ENCODE measurements at places on chromosomes 11 and 22.

- no peak overlapping the region for H3K27ac ChIP-seq
- no peak overlapping the region for H3K4me3 ChIP-seq
- H3K36me3 ChIP-seq = no peaks in the 10 kb centered on the region
- no peak for DNase-seq
- H3K27me3 ChIP-seq = peaks cover 1% of the 10 kb centered on the region
These were observed 110.3 kb upstream of the PITPNB start for GRCh38 chr22:28029201-28029948.

DNA sequence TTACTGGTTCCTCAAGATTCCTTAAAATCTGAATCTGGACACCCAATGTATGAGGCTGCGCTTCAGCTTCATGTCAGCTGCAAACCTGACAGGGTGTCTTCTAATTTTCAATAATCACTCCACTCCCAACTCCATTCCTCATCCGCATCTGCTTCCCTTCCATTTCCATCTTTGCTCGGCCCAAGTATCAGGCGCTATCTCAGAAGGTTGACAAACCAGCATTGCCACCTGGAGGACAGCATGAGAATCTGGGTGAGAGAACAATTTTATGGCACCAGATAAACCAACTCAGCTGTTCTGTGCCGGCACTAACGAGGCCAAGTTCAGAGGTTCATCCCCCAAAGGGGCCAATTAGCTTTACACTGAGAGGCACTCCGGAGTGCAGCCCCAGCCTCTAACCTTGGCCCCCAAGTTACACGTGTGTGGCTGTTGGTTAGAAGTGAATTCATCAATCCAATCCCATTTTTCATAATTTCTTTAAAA lies 79.1 kb upstream of the LMO2 start:
- H3K27ac ChIP-seq = no peak overlapping the region
- no peak overlapping the region for H3K4me3 ChIP-seq
- peaks cover 12% of the 10 kb centered on the region for H3K4me1 ChIP-seq
- H3K36me3 ChIP-seq = no peaks in the 10 kb centered on the region
- DNase-seq = peak; percentile 41

DNA sequence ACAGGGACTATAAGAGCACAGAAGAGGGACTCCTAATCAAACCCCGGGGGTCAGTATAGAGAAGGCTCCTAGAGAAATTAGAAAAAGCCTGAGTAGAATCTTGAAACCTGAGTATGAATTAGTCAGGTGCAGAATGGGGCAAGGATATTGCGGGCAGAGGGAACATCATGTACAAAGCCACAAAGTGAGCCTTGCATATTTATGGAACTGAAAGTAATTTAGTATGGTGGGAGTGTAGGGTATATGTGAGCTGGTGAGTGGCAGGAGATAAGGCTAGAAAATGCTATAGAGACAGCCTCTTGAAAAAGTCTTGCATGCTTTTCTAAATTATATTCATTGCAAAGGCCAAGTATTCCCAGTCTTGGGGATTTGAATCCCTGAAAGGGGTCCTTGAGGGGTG lies 93.7 kb downstream of the STIM1 start:
- H3K27ac ChIP-seq = no peak overlapping the region
- H3K36me3 ChIP-seq = peaks cover 11% of the 10 kb centered on the region
- peak; percentile 17 for DNase-seq
- peaks cover 92% of the 10 kb centered on the region for H3K4me1 ChIP-seq
- H3K4me3 ChIP-seq = no peak overlapping the region
- no peaks in the 10 kb centered on the region for H3K27me3 ChIP-seq

DNA sequence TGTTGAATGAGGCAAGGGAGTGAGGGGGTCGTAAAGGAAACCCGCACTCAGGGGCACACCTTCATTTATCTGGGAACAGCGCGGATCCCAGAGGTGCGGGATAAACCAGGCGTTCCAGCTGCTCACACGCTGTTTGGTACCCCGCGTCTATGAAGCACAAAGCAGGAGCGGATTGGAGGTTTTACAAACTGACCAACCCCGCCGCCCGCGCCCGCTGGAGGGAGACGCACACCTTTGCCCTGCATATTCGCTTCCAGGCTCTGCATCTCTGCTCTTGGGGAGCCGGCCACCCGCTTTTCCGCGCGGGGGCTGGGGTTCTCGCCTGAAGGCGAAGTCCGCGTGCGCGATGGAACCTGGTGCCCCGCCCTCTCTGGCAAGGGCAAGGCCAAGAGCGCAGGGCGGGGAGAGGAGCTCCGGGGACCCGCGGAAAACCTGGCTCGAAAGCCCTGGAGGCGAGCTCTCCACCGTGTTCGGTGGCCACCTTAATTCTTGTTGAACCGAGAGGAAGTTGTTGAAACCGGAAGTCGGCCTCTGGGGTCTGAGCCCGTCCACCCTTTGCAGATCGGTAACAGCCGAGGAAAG lies 6.8 kb upstream of the ALX4 start:
- DNase-seq = no peak
- peak overlapping the region; percentile 39 for H3K4me3 ChIP-seq
- peaks cover 87% of the 10 kb centered on the region for H3K27me3 ChIP-seq
- peaks cover 19% of the 10 kb centered on the region for H3K4me1 ChIP-seq
- no peaks in the 10 kb centered on the region for H3K36me3 ChIP-seq
- no peak overlapping the region for H3K27ac ChIP-seq

DNA sequence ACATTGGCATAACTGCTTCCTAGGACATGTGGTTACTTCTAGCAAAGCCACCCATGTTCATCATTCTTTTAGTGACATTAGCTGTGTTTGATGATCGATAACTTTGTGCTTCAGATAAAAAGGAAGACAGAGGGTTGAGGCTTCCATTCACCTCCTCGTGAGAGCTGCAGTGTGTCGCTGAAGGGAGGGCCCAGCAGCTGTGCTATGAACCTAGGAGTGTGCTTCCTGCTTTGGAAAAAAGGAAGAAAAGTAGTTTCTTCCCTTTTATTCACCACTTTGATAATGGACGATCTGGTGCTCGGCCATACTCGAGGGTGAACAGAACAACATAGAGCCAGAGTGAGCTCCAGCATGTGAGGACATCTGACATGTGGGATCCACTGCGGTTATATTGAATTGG lies 6.1 kb upstream of the RFPL2 start:
- no peak overlapping the region for H3K4me3 ChIP-seq
- peaks cover 13% of the 10 kb centered on the region for H3K27me3 ChIP-seq
- H3K4me1 ChIP-seq = peaks cover 5% of the 10 kb centered on the region

DNA sequence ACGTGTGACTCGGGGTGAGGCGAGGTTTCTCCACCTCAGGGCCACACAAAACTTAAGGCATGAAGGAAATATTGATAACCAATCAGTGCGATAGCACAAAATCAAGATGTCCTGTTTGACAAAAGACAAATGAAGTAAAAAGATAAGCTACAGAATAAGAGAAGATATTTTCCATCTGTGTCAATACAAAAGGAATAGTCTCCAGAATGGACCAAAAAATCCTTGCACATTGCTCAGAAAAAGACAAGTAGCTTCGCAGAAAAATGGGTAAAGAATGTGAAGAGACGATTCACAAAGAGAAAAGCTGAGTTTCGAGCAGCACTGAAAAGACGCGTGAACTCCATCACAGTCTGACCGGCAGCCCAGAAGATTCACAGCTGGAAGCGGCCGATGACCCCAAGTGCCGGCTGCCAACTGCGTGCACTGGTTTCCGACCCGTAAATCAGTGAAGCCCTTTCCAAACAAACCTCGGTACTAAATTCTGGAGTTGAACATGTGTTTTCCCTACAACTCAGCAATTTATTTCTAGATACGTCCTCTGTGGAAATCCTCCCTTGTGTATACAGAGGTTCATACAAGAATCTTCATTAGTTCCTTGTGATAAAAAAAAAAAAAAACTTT lies 308.4 kb downstream of the BRD1 start:
- no peaks in the 10 kb centered on the region for H3K36me3 ChIP-seq
- no peak overlapping the region for H3K27ac ChIP-seq
- H3K4me3 ChIP-seq = no peak overlapping the region
- no peaks in the 10 kb centered on the region for H3K4me1 ChIP-seq

DNA sequence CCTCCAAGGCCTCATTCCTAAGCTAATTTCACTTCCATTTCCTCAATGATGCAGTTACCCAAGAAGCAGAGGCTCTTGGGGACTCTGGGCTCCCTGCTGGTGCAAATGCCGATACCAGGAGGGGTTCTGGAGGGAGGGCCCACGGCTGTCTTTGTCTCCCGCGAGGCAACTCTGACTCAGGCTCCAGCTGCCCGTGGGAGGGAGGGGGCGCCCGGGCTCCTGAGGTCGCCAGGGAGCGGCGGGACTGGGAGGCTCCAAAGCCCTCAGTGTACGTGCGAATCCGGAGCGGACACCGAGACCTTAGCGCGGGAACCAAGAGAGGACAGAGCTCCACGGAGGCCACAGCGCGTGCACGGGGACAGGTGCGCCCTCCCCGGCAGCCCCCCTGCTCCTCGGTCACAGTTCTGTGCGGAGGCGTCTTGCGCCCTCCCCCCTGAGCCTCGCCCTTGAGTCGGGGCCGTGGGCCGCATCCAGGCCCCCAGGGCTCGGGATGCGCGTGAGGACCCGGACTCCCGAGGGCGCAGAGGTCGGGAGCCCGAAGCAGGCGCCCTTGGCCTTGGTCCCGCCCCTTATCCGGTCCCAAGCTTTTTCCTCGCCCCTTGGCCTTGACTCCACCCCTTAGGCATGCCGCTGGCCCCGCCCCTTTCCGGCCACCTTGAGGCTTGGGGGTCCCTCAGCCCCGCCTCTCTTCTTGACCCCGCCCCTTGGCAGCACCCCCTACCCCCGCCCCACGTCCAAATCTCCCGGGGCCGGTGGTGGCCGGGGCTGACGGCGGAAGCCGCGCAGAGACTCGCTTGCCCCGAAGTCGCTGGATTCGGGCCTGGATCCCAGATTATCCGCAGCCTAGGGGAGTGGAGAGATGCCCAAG lies 4.7 kb upstream of the SHISA8 start:
- peak overlapping the region; percentile 85 for H3K4me3 ChIP-seq
- peak; percentile 87 for DNase-seq
- H3K27me3 ChIP-seq = no peaks in the 10 kb centered on the region
- H3K4me1 ChIP-seq = peaks cover 62% of the 10 kb centered on the region

- no peaks in the 10 kb centered on the region for H3K36me3 ChIP-seq
- peaks cover 7% of the 10 kb centered on the region for H3K4me1 ChIP-seq
- DNase-seq = no peak
- H3K27ac ChIP-seq = no peak overlapping the region
- no peak overlapping the region for H3K4me3 ChIP-seq
These were observed 16.7 kb upstream of the ALDH3B2 start for GRCh38 chr11:67691149-67691548.

DNA sequence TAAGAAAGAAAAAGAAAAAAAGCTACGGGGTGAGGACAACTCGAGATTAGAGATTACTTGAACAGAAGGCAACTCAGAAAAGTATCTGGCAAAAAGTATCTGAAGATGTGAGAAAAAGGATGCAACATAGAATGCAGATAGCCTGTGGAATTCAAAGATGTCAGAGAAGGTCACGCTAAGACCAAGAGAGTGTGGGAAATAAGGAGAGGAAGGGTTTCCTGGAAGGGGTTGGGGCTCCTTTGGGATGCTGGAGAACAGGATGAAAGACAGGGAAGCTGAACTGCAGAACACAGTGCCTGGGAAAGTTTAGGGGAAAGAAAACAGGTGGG lies 1.2 kb downstream of the GUCY1A2 start:
- peaks cover 35% of the 10 kb centered on the region for H3K27me3 ChIP-seq
- peak overlapping the region; percentile 35 for H3K4me3 ChIP-seq

Data from stimulated activated naive B cell treated with anti-CD40 and anti-IgM and Interleukin-4, amounts not matched to agents 10 μg/mL and 1 μg/mL and 100 μg/mL, for 72 hours (primary cell).